ENCODE measurements at places on chromosomes 6 and 20. TPM values are rescaled to one million over a fixed set of nuclear protein-coding genes. Genes with fewer than 3 reads are reported as not detected.

DNA sequence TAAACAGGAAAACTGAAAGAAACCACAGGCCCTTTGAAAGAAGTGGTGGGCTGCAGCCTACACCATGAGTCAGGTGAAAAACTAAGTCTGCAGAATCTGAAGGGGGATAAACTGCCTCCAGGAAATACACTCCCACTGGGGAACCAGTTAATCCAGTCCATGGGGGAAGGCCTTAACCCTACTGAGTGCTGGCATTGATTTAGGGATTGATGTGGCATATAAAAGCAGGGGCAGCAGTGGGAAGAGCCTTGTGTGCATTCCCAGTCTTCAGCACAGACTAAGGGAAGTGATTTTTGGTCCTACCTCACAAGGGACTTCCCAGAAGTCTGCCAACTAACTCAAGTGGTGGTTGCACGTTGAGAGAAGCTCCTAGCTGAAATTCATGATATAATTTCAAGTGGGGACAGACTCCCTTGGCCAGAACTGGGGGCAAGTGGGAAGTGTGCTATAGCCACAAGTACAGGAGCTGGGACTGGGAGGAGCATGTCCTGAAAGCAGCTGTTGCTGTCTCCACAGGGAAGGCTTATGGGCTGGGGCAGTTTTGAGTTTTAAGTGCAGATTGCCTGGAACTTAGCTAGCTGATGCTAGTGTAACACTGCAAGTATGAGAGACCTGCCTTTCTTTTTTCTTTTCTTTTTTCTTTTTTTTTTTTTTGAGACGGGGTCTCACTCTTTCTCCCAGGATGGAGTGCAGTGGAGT is 31.2 kb downstream of the CITED2 start:
- H3K27me3 ChIP-seq: no peaks in the 10 kb centered on the region
- no peak overlapping the region for H3K4me3 ChIP-seq

The AARS2 gene
- total RNA-seq: 15.7 TPM

The CALHM6 gene
- 2.1 TPM for total RNA-seq

The CDKN1A gene
- 115 TPM for total RNA-seq

DNA sequence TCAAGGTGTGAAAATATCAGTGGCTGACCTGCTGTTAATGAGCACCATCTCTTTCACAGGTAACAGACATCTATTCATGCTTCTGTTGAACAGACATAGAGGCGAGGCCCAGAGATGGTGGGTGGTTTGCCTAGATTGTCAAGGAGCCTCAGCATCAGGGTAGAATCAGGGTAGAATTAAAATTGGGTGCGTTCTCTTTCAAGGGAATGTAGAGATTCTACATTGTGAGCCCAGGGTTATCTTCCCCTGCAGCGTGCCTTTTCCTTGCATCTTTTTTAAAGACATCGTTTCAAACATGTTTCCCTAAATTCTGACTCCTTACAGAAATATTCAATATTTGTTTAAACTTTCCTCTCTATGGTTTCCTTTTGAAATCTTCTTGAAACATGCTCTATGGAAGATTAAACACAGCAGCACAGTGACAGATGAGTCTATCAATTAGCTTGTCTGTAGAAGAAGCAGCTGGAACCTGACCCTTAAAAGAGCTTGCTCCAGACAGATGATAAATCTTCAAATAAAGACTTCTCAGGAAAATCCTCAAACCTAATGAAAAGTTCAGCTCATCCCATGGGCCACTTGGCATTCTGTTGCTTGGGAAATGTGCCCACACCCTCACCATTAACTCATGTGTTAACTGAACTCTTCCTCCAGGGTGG is 119.8 kb downstream of the IPCEF1 start:
- H3K27ac ChIP-seq: peak overlapping the region; percentile 20
- peaks cover 12% of the 10 kb centered on the region for H3K36me3 ChIP-seq
- peaks cover 82% of the 10 kb centered on the region for H3K4me1 ChIP-seq
- H3K27me3 ChIP-seq: no peaks in the 10 kb centered on the region

- no peak overlapping the region for H3K4me3 ChIP-seq
- H3K4me1 ChIP-seq: peaks cover 23% of the 10 kb centered on the region
- H3K36me3 ChIP-seq: peaks cover 87% of the 10 kb centered on the region
- H3K27me3 ChIP-seq: no peaks in the 10 kb centered on the region
- DNase-seq: no peak
- peak overlapping the region; percentile 53 for H3K27ac ChIP-seq
These were observed 77.5 kb upstream of the TRAF3IP2 start for GRCh38 chr6:111683157-111683556.

- H3K27ac ChIP-seq: no peak overlapping the region
- no peaks in the 10 kb centered on the region for H3K4me1 ChIP-seq
- no peaks in the 10 kb centered on the region for H3K27me3 ChIP-seq
- DNase-seq: peak; percentile 34
These were observed 42.9 kb downstream of the BCAS4 start for GRCh38 chr20:50837532-50838321.

DNA sequence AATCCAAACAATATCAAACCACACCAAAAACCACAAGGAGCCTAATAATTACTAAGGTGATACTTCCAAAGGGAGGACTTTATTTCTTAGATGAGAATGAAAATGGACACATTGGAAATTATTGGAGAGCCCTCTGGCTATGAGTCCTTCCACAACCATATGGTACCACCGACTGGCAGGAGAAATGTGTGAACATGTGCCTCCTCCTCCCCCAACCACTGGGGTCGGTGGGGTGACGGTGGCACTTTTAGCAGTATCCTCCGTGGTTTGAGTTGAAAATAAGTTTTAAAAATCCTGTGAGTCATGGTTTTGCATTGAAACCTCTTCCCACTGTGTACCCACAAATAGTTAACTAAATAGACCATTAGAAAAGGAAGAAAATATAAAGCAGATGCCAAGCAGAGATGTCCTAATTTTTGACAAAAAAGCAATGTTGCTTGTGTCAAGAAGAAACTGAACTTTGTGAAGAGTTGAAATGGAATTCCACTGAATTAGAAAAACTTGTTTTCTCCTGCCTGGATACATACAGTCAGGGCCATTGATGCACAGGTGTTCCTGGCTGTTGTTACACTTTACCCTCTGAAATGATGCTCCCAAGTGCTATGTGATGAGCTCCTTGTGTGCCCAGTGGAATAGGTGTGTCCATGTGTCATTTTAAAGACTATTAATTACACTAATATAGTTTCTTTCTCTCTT is 3.2 kb downstream of the EDN1 start:
- no peak overlapping the region for H3K27ac ChIP-seq
- no peaks in the 10 kb centered on the region for H3K36me3 ChIP-seq
- no peak for DNase-seq
- H3K4me3 ChIP-seq: no peak overlapping the region

- peaks cover 13% of the 10 kb centered on the region for H3K4me1 ChIP-seq
- no peak overlapping the region for H3K4me3 ChIP-seq
- H3K27ac ChIP-seq: no peak overlapping the region
- no peaks in the 10 kb centered on the region for H3K27me3 ChIP-seq
These were observed 100.5 kb upstream of the SUPT3H start for GRCh38 chr6:45478240-45478639.

DNA sequence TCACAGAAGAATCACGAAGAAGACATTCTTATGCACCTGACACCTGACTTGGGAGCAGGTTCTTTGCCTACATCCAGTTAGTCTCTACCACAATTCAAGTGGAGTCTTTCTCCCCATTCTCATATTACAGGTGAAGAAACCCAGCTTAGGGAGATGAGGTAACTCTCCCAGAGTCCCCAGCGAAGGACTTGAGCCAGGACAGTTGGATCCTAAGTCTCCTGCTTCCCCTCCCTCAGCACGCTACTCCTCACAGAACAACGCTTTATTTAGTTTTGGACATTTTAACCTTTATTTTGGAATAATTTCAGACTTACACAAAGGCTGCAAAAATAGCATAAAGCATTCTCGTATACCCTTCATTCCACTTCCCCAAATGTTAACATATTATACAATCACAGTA is 824 bp upstream of the CSTL1 start:
- H3K4me3 ChIP-seq: no peak overlapping the region
- H3K27ac ChIP-seq: no peak overlapping the region
- H3K36me3 ChIP-seq: no peaks in the 10 kb centered on the region
- no peaks in the 10 kb centered on the region for H3K27me3 ChIP-seq
- H3K4me1 ChIP-seq: no peaks in the 10 kb centered on the region

The RAB44 gene
- 0.27 TPM for total RNA-seq

DNA sequence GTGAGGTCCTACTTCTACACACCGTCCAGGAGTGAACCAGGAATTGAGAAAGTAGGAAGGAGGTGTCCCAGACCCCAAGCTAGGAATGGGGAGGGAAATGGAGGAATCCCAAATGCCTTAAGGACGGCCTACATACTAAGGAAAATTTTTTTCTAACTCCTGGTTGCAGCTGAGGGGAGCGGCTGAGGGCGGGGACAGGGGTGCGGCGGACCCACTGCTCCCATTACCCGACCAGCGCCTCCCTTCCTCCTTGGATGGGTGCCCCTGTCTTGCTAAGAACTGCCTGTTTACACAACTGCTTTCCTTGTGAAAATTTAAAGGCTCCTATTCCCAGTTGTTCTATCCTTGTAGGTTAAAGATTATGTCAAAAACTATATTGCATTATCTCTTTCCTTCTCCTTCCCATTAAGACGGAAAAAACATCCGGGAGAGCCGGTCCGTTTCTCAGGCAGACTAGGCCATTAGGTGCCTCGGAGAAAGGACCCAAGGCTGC is 699 bp upstream of the HSPA1B start:
- peak overlapping the region; percentile 94 for H3K4me3 ChIP-seq
- peaks cover 46% of the 10 kb centered on the region for H3K4me1 ChIP-seq
- DNase-seq: no peak
- H3K36me3 ChIP-seq: no peaks in the 10 kb centered on the region

GRCh38 chr6:56372406-56372995 is 125.1 kb upstream of the COL21A1 start:
- H3K4me3 ChIP-seq: no peak overlapping the region
- H3K4me1 ChIP-seq: no peaks in the 10 kb centered on the region
- DNase-seq: no peak
- H3K27me3 ChIP-seq: no peaks in the 10 kb centered on the region
- H3K27ac ChIP-seq: no peak overlapping the region

DNA sequence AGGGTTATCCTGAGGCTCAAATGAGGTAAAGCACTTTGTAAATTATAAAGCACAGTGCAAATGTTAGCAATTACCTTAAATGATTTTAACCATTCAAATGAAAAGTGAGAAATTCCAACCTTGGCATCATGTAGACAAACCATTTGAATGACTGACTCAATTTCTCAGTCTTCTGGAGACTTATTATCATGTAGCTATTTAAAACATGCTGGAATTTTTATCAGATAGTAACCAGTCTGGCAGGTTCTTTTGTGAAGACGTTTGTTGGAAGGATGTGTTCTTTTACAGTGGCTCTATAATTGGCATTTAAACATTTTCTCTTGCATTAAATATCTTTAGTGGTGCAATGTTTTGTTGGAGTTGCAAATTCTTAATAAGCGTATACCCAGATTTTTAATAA is 386.6 kb downstream of the NKAIN2 start:
- H3K4me3 ChIP-seq: no peak overlapping the region
- no peaks in the 10 kb centered on the region for H3K4me1 ChIP-seq
- DNase-seq: no peak
- H3K36me3 ChIP-seq: no peaks in the 10 kb centered on the region

The FAXC gene
- not detected for total RNA-seq

The ULBP2 gene
- 9.7 TPM for total RNA-seq

The CCDC167 gene
- 43.6 TPM for total RNA-seq

The RNF146 gene
- 14.0 TPM for total RNA-seq

The MLN gene
- total RNA-seq: not detected

GRCh38 chr6:153108315-153108714 is 22.8 kb downstream of the RGS17 start:
- H3K27ac ChIP-seq: no peak overlapping the region
- no peaks in the 10 kb centered on the region for H3K4me1 ChIP-seq
- no peak for DNase-seq

The KIF25 gene
- not detected for total RNA-seq

GRCh38 chr6:62057300-62057699 is 228.7 kb downstream of the KHDRBS2 start:
- no peaks in the 10 kb centered on the region for H3K36me3 ChIP-seq
- no peak overlapping the region for H3K27ac ChIP-seq

DNA sequence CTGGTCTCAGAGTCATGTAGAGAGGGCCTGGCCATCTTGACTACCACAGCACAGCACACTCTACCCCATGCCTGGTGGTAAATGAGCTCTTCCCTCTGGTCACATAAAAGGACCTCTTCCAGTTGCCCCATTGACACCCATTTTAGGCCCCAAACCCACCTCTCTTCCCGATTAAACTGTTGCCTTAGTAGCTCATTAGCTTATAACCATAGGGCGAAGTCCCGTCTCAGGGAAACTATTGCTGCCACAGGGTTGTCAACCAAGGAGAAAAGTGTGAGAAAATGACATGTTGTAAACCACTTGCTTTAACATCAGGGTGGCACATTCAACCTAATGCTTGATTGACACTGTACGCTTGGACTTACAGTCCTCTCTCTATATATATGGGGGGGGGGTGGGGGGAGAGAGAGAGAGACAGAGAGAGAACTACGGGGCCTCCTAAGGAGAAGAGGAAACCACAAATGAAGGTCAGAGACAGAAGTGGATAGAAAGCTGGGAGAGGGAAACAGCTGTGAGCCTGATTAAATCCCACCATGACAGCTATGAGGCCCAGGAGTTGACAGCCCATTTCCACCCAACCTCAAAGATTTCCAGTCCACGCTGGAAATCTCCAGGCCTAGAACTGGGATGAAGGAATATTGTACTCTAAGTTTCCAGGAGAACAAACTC is 14.9 kb upstream of the BTN1A1 start:
- no peak for DNase-seq
- H3K27me3 ChIP-seq: no peaks in the 10 kb centered on the region
- H3K27ac ChIP-seq: no peak overlapping the region
- H3K4me3 ChIP-seq: no peak overlapping the region
- no peaks in the 10 kb centered on the region for H3K4me1 ChIP-seq

DNA sequence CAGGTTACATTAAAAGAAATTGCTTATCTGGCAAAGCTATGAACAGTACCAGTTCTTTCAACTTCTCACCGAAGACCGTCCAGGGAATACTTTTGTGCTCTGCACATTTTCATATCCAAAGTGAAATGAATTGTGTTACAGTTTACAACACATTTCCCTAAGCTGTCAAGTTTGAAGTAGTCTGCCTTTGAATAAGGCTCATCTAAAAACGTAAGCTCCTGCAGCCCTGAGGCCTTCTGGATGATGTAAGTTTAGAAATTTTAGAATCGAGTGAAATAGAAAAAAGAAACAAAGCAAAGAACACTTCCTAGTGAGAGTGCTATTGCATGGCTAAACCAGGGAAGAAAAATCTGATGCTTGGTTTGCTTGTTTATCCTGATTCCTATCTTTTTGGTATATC is 653.8 kb downstream of the MMUT start:
- no peaks in the 10 kb centered on the region for H3K27me3 ChIP-seq
- H3K4me3 ChIP-seq: no peak overlapping the region
- no peaks in the 10 kb centered on the region for H3K4me1 ChIP-seq
- H3K36me3 ChIP-seq: no peaks in the 10 kb centered on the region

The LIN28B gene
- total RNA-seq: not detected

GRCh38 chr20:21147593-21147992 is 21.7 kb downstream of the KIZ start:
- peaks cover 14% of the 10 kb centered on the region for H3K36me3 ChIP-seq
- no peaks in the 10 kb centered on the region for H3K4me1 ChIP-seq
- no peak overlapping the region for H3K4me3 ChIP-seq
- H3K27me3 ChIP-seq: no peaks in the 10 kb centered on the region
- H3K27ac ChIP-seq: no peak overlapping the region
- DNase-seq: no peak

- no peaks in the 10 kb centered on the region for H3K27me3 ChIP-seq
- H3K27ac ChIP-seq: no peak overlapping the region
- no peak for DNase-seq
- no peak overlapping the region for H3K4me3 ChIP-seq
- H3K4me1 ChIP-seq: no peaks in the 10 kb centered on the region
These were observed 24.3 kb downstream of the EDEM2 start for GRCh38 chr20:35122756-35123405.

The PKIG gene
- 0.44 TPM for total RNA-seq

The FAM210B gene
- total RNA-seq: 14.8 TPM

The CFAP61 gene
- total RNA-seq: not detected

The DBNDD2 gene
- 15.1 TPM for total RNA-seq

The CDK5RAP1 gene
- total RNA-seq: 48.0 TPM

All from CD4-positive, CD25-positive, alpha-beta regulatory T cell (primary cell).